Fibroblast of lung (primary cell): ENCODE measurements at places on chromosomes 2 and 18. TPM values are rescaled to one million over a fixed set of nuclear protein-coding genes. Genes with fewer than 3 reads are reported as not detected.

The CYP1B1 gene
- 94.1 and 97.3 TPM in 2 replicates for total RNA-seq

The VAMP8 gene
- 2.1 and 2.3 TPM in 2 replicates for total RNA-seq

The MC5R gene
- total RNA-seq = not detected in 2 replicates

The SERPINE2 gene
- total RNA-seq = 37.2 and 77.9 TPM in 2 replicates

The CNTNAP5 gene
- total RNA-seq = not detected in 2 replicates

The FN1 gene
- 3,444 and 5,906 TPM in 2 replicates for total RNA-seq

The CHAC2 gene
- total RNA-seq = 1.3 and 1.7 TPM in 2 replicates

The SERPINB7 gene
- total RNA-seq = 1.0 and 3.0 TPM in 2 replicates

The HJURP gene
- 0.26 and 5.8 TPM in 2 replicates for total RNA-seq

The DPP10 gene
- not detected in 2 replicates for total RNA-seq

The SLC9A2 gene
- total RNA-seq = not detected in 2 replicates

The VAPA gene
- total RNA-seq = 181 and 235 TPM in 2 replicates

The PSMA8 gene
- total RNA-seq = not detected in 2 replicates

The IL36RN gene
- not detected in 2 replicates for total RNA-seq

The PCARE gene
- total RNA-seq = under 0.01 TPM in 1 of 2 replicates, not detected in the other

The LHCGR gene
- not detected in 2 replicates for total RNA-seq

The KLHL41 gene
- total RNA-seq = 3.8 and 4.6 TPM in 2 replicates

The DCTN1 gene
- total RNA-seq = 157 and 228 TPM in 2 replicates

The CD28 gene
- total RNA-seq = not detected in 2 replicates

The KCNG2 gene
- 6.4 and 10.1 TPM in 2 replicates for total RNA-seq

The CPLX4 gene
- not detected in 2 replicates for total RNA-seq

The PIGN gene
- 31.7 and 35.2 TPM in 2 replicates for total RNA-seq

The COX7A2L gene
- total RNA-seq = 180 and 270 TPM in 2 replicates

The ZEB2 gene
- 68.8 and 91.0 TPM in 2 replicates for total RNA-seq

The CCDC150 gene
- total RNA-seq = 3.9 and 5.1 TPM in 2 replicates

The ACADL gene
- total RNA-seq = 0.50 and 0.51 TPM in 2 replicates

The PAPOLG gene
- 11.2 and 14.1 TPM in 2 replicates for total RNA-seq

The CTDSP1 gene
- total RNA-seq = 40.6 and 45.4 TPM in 2 replicates

The TRIM43 gene
- total RNA-seq = not detected in 2 replicates

The ALPI gene
- not detected in 2 replicates for total RNA-seq

The UGT1A8 gene
- total RNA-seq = not detected in 2 replicates

The MAB21L4 gene
- not detected in 2 replicates for total RNA-seq

The ATP6V1C2 gene
- under 0.01 TPM in 2 replicates for total RNA-seq

The DSC3 gene
- total RNA-seq = under 0.01 and 0.17 TPM in 2 replicates

The EML6 gene
- total RNA-seq = 0.26 and 1.3 TPM in 2 replicates

The ARID5A gene
- total RNA-seq = 7.2 and 9.7 TPM in 2 replicates

The FOXD4L1 gene
- total RNA-seq = 0.17 and 0.26 TPM in 2 replicates

The RND3 gene
- total RNA-seq = 559 and 1,405 TPM in 2 replicates

The GRB14 gene
- total RNA-seq = 0.26 and 0.33 TPM in 2 replicates

The C2orf92 gene
- 0.77 and 0.99 TPM in 2 replicates for total RNA-seq

The GCKR gene
- 0.26 and 0.50 TPM in 2 replicates for total RNA-seq

The KRTCAP3 gene
- 0.33 TPM in 1 of 2 replicates, not detected in the other for total RNA-seq

The LTBP1 gene
- 190 and 324 TPM in 2 replicates for total RNA-seq
